ENCODE measurements at places on chromosomes 6 and 20.

DNA sequence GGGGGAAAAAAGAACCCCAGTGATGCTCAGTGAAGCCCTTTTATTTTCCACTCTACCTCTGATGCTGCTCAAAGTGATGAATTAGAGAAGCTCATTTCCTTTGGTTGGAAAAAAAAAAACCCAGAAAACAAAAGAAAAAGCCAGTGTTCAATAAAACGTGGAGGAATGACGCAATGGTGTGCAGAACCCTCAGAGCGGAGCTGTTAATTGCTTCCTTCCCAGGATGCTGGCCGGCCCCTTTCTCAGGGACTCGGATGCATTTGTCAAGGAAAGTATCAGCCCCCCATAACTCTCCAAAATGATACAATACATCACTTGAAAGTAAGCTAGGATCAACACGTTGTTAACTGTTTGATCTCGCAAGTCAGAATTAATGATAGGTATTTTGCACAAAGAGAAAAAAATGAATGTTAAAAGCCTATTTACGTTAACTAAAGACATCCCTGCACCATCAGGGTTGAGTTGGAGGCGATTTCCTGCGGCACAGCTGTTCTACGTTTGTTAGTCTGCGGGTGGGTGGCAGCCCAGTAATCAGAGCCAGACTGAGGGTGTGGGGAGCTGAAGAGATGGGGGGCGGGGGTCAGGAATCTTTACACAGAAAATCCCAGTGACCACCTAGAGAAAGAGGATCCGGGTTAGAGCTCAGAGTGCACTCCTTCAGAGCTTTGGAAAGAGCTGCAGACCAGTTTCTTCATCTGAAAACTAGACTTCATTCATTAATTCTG, 132.4 kb downstream of the BMP7 start:
- DNase-seq = no peak

DNA sequence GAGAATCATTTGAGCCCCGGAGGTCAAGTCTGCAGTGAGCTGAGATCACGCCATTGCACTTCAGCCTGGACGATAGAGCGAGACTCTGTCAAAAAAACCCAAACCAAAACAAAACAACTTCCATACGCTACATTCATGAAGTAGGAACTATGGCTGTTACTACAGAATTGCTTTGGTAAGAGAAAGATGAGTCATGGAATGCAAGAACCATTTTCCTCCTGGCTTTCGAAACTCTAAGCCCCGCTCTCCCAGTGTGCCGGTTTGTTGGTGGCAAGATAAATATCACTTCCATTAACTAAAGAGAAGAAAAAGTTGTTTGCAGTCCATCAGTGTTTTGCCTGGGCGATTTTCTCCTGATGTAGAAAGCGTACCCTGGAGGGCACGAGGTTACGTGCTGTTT, 61.3 kb downstream of the ZDHHC14 start:
- DNase-seq = no peak

GRCh38 chr20:36262440-36262839, 26.2 kb downstream of the AAR2 start:
- no peak for DNase-seq

DNA sequence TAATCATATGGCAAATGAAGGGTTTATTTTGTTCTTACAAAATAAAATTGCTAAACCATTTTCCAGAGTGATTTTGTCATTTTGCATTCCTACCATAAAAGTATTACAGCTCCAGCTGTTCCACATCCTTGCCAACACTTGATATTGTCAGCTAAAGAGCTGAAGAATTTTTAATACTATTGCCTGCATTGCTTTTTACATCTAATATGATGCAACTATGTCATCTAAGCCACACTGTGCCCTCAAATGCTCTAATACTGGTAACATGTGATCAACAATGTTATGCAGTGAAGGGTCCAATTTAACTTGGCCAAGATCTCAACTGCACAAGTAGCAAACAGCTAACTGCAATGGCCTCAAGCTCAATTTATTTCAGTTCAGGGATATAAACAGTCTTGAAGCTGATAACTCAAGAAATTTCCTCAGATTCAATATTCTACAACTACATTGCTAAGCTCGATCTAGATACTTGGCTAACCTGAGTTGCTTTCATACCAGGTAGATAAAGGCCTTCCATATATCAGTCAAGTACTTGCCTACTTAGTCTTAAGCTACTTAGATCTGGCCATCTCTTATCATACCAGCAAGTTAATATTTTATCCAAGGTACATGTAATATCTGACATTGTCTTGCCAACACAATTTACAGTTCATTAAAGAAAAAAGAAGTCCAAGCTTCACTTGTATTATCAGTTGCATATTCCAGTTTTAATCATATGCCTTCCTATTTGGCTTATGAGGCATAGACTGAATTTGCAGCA, 17.0 kb downstream of the AKIRIN2 start:
- DNase-seq = no peak

DNA sequence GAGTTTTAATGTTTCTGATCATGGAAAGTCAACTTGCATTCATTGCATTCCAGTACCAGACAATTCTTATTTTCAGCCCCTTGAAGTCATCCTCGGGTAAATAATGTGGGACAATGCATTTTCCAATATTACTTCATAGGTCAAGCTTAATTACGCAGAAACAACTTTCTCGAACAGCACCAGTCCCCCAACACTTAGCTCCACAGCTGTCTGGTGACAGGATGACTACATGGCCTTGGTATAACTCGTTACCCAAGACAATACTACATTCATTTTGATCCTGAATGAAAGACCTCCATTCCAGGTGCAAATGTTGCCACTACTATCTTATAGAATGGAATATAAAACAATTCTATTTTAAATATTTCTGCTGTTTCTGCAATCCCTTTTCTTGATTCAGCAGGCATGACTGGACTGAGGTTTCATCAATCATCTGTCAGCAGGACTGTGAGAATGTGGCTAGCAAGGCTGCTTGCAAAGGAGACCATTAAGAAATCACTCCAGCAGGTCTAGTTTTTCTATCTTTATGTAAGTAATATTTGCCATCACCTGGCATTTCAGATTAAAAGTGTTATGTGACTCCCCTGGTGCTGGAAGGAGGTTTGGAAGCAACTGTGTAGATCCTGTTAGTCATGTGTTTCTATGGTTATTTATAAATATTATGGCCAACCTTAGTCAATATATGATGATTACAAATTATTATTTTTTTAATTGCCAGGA, 147.9 kb downstream of the HAO1 start:
- no peak for DNase-seq

GRCh38 chr6:53937461-53937860, 142.7 kb downstream of the LRRC1 start:
- DNase-seq = no peak

DNA sequence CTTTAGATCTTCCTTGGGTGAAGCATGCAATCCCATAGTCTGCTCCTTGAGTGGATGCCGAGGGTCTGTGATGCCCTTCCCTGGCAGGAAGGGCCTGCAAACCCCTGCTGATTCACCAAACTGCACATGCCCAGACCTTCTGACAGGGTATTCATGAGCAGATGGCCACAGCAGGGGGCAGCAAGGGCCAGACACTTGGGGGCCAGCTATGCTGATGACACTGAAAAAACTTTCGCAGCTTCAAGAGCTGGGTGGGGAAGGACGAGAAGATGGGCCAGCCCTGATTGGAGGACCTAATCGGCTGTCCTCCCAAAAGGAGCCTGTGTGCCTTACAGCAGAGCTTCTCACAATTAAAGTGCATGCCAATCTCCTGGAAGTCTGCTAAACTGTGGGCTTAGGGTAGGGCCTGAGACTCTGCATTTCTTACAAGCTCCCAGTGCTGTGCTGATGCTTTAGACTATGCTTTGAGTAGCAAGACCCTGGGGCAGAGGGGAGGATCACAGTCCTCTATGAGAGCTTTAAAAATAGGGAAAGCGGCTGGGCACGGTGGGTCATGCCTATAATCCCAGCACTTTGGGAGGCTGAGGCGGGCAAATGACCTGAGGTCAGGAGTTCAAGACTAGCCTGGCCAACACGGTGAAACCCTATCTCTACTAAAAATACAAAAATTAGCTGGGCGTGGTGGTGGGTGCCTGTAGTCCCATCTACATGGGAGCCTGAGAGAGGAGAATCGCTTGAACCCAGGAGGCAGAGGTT, 15.2 kb upstream of the GDAP1L1 start:
- no peak for DNase-seq

GRCh38 chr6:149960488-149960887, 3.3 kb upstream of the ULBP1 start:
- DNase-seq = no peak

DNA sequence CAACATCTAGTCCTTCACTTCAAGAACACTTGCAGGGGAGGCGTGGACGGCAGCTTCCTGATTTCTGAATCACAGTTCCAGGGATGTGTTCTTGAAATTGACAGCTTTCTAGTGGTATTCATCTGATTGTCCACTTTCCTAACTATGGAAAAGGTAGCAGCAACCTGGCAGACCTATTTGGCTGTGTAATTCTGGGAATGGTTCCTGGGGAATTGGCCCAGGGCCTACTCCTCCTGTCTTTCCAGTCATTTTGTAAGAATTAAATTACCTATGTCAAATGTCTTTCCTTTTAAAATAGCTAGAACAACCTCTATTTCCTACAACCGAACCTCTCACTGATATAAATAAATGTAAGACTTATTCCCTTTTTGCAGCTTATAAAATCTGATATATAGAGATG, 85.5 kb upstream of the RSPO3 start:
- DNase-seq = no peak
